ENCODE measurements at places on chromosomes 6 and 20.
A peak's percentile ranks its signal among the peaks of the same experiment; 100 is the strongest.

DNA sequence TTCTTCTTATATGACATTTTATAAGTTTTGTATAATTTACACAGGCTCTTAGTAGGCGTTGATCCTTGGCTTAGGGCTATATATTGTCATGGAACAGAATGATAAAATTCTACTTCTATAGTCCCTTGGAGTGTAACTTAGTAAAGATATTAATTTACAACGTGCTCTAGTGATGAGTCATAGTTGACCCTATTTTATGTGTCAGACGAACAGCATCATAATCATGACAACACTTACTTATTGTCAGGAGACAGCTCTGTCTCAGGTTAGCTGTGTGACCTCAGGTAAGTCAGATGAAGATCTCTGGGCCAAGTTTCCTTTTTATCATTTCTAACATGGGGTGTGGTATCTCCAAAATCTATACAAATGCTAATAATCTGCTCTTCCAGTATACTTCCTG lies 473.5 kb downstream of the UTRN start:
- no peak for DNase-seq

DNA sequence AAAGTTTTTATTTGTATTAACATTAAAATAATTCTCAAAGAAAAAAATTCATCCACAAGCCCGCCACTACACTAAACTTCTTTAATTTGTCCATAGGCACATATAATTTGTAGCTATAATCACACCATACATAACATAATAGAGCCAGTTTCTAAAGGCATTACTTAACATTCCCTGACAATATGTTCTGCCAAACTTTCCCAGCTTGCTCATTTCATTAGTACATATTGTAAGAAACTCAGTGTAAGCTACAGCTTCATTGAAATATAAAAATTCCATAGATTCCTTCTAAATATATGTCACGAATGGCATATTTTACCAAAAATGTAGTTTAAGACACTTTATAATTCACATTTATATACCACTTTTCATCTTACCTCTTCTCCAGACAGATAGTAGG lies 59.3 kb downstream of the MAN1A1 start:
- DNase-seq, result no peak

GRCh38 chr6:11606332-11606731 lies 68.8 kb downstream of the TMEM170B start:
- DNase-seq, result no peak

- DNase-seq, result no peak
Measured at GRCh38 chr6:10141746-10142443, 273.0 kb downstream of the TFAP2A start.

GRCh38 chr6:150667977-150668716 lies 68.5 kb downstream of the PLEKHG1 start:
- DNase-seq, result no peak

DNA sequence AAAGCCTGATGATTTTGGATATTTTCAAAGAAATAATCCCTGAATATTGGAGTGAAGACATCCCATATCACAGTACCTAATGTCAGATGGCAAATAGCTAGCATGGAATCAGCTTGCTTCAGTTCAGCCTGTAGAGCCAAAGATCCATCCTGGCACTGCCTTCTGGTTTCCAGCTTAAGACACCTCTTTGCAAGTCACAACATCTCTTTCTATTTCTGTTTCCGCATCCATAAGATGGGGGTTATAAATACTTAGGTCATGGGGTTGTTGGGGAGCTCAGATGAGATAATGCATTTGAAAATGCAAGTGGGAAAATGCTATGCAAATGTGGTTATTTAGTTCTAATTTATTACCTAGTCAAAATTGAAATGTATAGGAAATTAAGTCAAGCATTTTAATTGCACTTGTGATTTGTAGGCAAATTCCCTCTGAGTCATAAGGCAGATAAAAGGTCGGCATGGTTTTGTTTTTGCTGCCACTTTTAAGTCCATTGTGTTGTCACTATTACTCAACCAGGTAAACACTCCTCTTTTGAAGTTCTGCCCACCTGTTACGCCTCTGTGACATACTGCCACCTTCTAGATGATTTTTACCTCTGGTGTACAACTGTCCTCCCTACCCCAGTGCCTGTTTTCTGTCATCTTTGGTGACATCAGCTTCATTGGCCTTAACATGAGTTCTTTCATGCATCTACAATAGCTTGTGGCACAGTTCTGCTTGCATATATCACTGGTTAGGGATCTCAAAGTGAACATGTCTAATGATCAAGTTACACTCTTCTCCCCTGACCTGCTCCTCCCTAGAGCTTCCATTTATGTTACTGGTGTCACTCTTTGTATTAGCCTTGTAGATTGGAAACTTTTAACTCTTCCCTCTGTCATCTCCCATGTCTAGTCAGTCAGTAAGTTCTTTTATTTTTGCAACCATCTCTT lies 96.6 kb downstream of the CDKAL1 start:
- DNase-seq, result no peak

GRCh38 chr6:118706702-118707101 lies 55.3 kb upstream of the CEP85L start:
- no peak for DNase-seq

DNA sequence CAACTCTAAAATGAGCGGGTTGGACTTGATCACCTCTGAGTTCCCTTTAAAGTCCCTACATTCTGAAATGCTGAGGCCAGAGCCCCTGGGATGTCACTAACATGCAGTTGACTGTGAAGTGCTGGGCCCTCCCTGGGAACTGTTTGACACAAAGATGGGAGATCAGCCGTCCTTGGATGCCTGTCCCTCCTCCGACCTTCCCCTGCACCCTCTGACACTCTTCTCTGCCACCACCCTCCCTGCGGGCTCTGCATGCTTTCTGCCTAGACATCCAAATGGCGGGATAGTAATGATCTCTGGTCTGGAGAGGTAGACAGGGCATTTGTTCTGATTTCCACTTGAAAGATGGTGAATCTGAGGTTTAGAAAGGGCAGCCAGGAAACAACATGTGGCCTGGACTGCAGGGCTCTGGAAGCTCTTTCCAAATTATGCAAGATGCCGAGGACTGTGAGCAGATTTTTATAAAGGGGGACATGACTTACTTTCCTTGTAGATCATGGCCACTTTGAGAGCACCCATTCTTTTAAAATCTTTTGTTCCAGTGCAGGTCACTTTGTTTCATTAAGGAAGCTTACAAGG lies 113.2 kb downstream of the ZDHHC14 start:
- DNase-seq, result no peak

DNA sequence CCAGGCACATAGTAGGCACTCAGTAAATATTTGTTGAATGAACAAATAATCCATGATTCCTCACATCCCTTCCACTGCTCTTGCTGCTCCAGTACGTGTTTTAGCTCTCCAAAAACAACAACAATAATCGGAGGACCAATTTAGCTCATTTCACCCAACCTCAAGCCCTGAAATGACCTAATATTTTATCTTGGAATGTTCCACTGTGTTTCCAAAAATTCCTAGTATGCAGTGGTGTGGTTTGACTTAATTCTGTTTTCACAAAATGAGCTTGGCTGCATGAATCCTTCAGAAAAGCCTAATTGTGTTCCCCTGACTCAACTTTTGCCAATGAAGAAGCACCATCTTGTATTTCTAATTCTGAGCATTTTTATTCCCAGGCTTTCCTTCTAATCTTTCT lies 168.0 kb upstream of the PHACTR1 start:
- DNase-seq, result no peak

DNA sequence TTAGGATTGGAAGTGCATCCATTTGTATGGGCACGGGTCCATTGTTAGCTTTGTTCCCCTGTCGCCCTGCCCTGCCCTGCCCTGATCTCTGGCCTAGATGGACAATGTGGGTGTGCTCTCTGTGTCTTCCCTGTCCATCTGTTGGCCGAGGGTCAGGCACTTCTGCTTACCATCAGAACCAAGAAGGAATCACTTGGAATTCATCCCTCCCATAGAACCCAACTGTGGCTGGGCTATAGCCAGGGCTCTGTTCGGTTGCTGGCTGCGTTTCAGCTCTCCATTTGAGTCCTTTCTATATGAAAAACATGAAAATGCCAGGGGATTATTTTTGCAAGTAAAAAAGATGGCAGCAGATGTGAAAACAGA lies 26.6 kb upstream of the TULP4 start:
- DNase-seq, result no peak

GRCh38 chr6:89997456-89998445 lies 103.5 kb downstream of the GJA10 start:
- DNase-seq, result no peak

- peak; percentile 83 for DNase-seq
Measured at GRCh38 chr6:36678488-36679042, at the start of gene CDKN1A. Gene CDKN1A, plus strand, starts transcription at chr6:36678714. Its CDS starts 5,388 bp downstream, at chr6:36684102.

GRCh38 chr6:30091577-30092381 lies 16.2 kb upstream of the RNF39 start:
- no peak for DNase-seq

DNA sequence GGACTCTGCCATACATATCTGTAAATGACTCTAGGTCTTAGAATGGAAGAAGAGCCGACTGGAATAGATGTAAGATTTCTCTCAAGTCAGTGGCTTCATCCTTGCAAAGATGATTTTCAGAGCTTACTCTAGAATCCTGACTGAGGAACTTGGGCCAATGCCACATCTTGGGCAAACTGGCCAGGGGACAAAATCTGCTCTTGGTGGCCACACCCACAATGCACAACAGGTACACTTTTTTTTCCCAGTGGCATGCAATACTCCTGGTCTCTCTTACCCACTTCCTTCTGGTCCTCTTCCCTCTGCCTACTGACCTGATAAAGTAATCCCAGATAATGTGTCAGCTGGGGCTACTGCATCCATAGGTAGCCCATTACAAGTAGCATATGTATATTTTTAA lies 13.4 kb downstream of the CLIC5 start:
- no peak for DNase-seq

DNA sequence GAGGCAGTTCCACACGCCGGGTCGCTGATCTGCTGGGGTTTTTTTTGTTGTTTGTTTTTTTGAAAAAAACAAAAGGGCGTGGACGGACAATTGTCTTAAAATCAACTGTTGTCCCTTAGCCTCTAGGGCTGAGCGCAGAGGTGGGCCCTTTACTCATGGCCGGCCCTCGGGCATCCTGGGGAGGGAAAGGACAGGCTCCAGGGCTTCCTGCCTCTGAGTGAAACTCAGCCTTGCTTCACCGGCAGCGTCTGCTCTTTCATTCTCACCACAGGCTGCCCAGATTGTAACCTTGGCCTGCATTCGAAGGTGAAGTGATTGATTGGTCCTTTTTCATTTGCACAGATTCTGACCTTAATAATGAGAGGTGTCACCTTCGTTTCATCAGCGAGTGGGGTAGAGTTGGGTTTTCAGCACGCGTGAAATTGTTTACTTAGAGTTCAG lies 797 bp downstream of the SMIM13 start:
- DNase-seq, result no peak

DNA sequence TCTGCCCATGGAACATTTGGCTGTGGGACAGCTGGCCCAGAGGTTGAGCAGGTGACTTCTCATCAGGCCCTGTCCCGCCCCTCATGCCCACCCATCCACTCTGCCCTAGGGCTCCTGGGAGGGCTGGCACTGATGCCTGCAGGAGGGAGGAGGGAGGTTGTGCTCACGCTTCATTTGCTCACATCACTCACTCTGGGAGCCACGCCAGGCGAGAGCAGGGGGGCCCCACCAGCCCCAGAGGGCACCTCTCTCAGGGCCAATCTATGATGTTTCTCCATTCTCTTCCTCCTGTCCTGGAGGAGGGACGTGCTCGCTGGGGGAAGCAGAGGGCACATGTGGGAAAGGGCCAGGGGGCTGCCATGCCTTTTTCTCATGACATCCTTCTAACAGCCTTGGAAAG lies 10.9 kb upstream of the GLP1R start:
- no peak for DNase-seq

DNA sequence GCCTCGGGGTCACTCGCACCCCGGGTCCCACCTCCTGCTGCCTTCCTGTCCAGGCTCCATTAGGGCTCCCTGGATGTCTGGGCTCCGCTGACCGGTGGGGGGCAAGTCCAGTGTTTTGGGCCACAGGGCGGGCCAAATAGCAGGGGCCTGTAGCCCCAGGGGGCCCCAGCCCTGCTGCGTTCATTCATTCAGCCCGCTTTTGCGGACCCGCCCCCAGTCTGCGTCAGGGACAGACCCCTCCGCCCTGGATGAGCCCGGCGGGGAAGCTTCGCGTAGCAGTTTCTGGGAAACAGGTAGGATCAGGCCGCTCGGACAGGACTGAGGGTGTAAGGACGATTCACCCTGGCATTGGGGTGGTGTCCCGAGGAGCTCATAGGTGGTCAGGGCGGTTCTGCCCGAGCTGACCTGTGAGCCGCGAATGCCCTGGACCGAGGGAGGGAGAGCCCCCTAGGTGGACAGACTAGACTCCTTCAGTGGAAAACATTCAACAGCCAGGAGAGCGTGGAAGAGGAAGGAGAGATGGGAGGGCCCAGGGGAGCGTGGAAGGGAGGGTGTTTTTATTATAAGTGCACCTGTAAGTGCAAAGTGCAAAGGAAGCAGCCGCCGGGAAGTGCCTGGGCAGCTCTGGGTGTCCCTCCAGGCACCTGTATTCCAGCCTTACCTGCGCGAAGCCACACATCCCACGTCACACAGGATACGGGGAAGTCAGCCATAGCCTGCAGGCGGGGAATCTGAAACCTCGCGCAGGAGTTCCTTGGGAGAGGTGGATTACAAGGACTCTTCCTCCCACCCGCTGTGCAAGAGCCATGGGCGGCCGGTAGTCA lies 662 bp downstream of the ENTPD6 start:
- no peak for DNase-seq

- no peak for DNase-seq
Measured at GRCh38 chr20:60008130-60008808, 50.0 kb downstream of the CDH26 start.

DNA sequence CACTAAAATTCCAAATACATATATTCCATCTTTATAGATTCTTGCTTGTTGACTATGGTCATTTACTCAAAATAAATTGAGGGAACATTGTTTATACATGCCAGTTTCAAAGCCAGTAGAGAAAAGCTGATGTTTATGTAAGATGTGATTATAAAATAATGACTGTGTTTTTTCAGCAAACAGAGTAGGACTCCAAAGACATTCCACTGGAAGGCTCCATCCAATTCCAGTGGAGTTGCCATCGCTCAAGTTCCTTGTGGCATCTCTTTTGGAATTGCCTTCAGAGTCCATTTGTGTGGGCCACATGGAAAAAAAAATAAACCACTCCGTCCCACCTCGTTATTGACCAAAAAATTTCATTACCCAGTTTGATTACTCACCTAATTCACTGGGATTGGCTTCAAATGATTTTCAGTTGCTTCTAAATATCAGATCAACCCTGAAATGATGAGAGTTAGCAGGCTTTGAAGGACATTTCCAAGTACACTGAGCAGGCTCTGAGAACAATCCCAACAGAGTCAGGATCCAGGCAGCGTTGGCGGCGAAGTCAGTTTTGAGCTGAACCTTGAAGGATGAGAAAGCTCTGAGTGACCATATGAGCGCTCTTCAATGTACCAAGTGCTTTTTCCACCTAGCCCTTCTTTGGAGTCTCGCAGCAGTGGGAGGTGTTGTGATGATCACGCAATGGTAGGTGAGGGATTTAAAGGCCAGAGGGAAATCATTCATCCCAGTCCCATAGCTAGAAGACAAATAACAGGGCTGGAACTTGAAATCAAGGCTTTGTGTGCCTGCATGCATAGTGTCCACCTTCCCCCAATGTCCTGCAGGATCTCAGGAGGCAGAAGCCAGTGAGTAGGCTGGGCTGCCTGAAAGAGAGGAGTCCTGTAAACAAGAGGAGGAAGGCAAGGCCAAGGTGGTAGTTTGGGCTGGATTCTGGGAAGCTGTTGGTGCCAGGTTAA lies 281.7 kb downstream of the CDC5L start:
- no peak for DNase-seq
